Caco-2 (cell line): ENCODE measurements at places on chromosomes 3 and 15. TPM values are rescaled to one million over a fixed set of nuclear protein-coding genes. Genes with fewer than 3 reads are reported as not detected.
A peak's percentile ranks its signal among the peaks of the same experiment; 100 is the strongest.

DNA sequence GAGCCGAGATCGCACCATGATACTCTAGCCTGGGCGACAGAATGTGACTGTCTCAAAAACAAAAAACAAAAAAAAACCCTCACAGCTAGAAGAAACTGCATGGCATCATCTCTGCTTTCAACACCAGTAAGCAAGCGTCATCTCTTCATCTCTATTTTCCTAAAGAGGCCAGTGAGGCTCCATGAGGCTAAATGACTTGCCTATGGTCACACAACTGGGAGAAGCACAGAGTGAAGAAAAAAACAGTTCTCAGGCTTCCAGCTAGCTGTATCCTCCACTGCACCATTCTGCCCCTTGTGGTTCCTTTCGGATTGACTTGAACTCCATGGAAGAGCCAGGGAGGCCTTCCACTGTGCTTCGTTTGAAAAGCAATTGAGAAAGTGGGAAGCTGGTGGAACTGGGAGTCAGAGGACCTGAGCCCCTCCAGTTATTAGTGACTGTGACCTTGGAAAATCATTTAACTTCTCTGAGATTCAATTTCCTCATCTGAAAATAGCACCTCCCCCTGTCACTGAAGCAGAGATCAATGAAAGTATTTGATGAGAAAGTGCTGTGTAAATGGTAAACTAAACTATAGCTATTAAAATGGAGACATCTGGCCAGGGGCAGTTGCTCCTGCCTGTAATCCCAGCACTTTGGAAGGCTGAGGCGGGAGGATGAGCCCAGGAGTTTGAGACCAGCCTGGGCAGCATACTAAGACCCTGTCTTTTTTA is 32.1 kb upstream of the DENND4A start:
- DNase-seq, result peak; percentile 76

DNA sequence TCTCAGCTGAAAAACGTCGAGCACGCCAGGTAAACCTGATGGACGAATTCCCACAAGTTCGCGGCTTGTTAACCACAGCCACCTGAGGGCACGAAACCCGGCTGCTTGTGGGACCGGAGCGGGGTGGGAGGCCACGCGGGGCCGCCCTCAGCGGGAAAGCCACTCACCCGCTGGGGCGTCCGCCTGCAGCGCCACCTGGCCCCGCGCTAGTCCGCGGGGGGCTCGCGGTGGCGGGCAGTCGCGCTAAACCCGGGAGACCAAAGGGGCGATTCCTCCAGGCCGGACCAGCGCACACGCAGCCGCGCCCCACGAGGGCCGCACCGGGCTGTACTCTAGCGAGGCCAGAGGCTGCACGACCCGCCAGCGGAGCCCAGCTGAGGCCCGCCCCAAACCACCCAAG is 15.7 kb upstream of the CFAP161 start:
- DNase-seq, result no peak

GRCh38 chr15:93001881-93002280 is 87.1 kb downstream of the RGMA start:
- DNase-seq, result no peak

GRCh38 chr3:45991341-45991740 is 4.3 kb downstream of the FYCO1 start:
- DNase-seq, result no peak

- DNase-seq, result no peak
These were observed 3.0 kb upstream of the SLC28A1 start for GRCh38 chr15:84881520-84881830.

GRCh38 chr15:62624547-62625378 is 417.8 kb upstream of the TPM1 start:
- no peak for DNase-seq

GRCh38 chr3:127942613-127943012 is 27.6 kb downstream of the KBTBD12 start:
- no peak for DNase-seq

DNA sequence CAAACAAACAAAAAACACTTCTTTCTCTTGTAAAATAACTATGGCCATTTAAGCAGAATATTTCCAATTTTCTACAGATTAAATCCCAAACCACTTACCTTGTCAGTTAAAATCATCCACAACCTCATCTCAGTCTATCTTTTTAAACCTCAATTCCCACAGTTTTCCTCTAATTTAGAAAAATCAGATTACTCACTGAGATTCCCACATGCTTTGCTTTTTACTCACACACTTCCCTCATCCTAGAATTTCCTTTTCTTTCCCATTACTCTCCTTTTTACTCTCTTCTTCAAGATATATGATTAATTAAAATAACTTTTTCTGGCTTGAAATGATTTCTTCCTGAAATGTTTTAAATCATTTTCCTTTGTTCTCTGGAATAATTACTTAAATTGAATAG is 790.7 kb downstream of the ROBO1 start:
- no peak for DNase-seq

DNA sequence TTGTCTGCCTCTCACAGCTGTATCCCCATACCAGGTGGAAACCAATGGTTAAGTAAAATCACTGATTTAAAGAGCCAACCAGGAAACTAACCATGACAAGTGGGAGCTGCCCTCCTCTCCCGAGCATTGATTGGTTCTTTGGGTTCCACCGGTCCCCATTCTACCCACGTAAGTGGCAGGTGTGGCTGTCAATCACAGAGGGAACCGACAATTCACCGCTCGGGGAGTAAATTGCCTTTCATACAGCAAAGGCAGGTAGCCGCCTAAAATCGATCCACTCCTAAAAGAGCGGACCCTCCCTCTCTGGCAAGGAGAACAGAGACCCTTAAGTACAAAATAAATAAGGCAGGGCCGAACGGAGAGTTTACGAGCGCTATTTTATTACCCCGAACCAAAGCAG is 1.2 kb downstream of the ERC2 start:
- peak; percentile 88 for DNase-seq

DNA sequence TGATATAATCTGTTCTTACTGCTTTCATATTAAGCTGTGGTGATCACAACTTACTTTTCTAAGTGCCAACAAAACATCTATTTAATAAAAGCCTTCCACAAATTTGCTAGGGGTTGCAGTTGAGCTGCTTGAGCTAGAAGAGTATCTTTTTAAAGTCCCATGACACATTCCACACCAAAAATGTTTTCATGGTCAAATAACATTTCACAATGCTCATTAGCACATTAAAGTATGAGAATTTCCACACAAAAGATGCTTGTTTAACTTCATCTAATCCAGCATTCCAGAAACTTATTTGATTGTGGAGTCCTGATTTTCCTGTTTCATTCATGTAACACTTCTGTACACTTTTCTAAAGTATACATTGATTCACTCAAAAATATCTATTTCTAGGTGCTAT is 876.1 kb upstream of the CFAP20DC start:
- no peak for DNase-seq

- DNase-seq, result no peak
These were observed 11.4 kb upstream of the SNRPA1 start for GRCh38 chr15:101306341-101307047.

DNA sequence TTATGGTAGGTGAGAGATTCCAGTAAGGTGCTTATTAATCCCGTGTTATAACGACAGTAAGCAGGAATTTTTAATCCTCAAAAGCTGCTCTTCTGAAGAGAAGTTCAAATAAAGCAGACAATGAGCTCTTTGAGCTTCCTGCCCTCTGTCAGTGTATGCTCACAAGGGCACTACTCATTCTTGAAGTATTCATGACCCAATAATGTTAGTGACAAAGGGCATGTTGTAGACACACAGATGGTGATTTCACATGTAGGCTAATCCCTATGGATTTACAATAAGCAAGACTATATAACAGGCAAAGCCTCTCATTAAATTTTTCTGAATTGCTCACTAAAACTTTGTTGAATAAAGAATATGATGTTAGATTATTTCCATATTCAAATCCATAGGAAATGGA is 578.6 kb downstream of the RSL24D1 start:
- no peak for DNase-seq

DNA sequence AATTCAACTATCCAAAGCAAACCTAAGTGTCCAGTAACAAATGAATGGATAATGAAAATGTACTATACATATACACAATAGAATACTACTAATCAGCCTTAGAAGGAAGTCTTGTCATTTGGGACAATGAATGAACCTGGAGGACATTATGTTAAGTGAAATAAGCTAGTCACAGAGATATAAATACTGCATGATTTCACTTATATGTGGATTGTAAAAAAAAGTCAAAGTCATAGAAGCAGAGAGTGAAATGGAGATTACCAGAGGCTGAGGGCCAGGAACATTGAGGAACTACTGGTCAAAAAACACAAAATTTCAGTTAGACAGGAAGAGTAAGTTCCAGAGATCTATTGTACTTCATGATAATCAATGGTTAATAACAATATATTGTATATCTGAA is 33.6 kb downstream of the MYO5A start:
- DNase-seq, result no peak

DNA sequence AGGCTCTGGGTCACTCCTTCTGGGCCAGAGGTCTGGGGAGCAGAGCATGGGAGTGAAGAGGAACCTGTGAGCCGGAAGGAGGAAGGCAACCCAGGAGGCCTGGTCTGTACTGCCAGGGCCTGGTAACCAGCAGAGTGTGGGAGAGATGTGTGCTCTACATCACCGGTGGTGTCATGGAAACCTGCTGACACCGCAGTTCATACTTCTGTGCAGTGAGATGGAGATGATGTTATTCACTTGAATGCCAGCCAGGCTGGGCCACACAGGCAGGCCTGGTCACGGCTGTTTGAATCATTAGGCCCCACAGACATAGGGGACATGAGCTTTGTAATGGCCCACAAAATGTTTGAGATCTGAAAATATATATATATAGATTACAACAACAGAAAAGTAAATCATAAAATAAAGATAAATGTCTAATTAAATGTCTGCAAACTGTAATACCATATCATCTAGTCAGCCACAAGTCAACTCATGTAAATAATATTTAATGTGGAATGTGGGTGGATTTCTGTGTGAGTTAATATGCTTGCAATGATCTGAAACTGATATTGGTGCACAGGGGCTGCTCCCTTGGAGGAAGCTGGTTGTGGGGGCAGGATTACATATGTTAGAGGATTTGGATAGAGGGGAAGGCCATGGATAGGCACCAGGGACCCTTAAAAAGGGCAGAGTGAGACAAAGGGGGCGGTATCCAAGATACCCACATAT is 108.5 kb upstream of the PFN2 start:
- no peak for DNase-seq

GRCh38 chr3:54818486-54818885 is 109.4 kb downstream of the LRTM1 start:
- no peak for DNase-seq

DNA sequence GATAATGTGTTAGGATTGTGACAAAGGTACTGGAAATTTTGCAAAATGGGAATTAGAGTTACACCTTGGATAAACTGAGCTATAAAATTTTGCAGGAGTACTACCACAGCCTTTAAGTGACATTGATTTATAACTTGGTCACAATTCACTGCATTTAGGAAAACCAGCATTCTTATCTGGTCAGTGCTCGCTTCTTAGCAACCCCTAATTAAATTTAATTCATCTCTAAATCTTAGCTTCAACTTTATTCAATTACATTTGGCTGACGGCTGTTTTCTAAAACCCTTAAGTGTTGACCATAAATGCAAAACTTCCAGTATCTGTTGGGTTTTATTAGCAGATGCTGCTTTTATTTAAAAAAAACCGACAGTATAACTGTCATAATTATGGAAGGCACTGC is 31.3 kb downstream of the TFRC start:
- no peak for DNase-seq

GRCh38 chr3:13199006-13199776 is 126.0 kb upstream of the IQSEC1 start:
- no peak for DNase-seq

GRCh38 chr3:56269755-56270535 is 198.3 kb downstream of the ERC2 start:
- DNase-seq, result no peak

The TEX55 gene
- not detected in 2 replicates for total RNA-seq

The ACSBG1 gene
- total RNA-seq, result not detected in 2 replicates

The TNNC1 gene
- 36.1 and 40.5 TPM in 2 replicates for total RNA-seq

The TP63 gene
- total RNA-seq, result 0.77 and 1.2 TPM in 2 replicates

The CFAP20DC gene
- 2.2 and 2.8 TPM in 2 replicates for total RNA-seq

The ATP13A5 gene
- total RNA-seq, result not detected in 2 replicates

The SLC15A2 gene
- total RNA-seq, result 3.8 and 4.7 TPM in 2 replicates

The CDHR4 gene
- not detected in 2 replicates for total RNA-seq

The GXYLT2 gene
- total RNA-seq, result 3.4 and 4.8 TPM in 2 replicates
